ENCODE measurements at places on chromosomes 7 and 10. TPM values are rescaled to one million over a fixed set of nuclear protein-coding genes. Genes with fewer than 3 reads are reported as not detected.

DNA sequence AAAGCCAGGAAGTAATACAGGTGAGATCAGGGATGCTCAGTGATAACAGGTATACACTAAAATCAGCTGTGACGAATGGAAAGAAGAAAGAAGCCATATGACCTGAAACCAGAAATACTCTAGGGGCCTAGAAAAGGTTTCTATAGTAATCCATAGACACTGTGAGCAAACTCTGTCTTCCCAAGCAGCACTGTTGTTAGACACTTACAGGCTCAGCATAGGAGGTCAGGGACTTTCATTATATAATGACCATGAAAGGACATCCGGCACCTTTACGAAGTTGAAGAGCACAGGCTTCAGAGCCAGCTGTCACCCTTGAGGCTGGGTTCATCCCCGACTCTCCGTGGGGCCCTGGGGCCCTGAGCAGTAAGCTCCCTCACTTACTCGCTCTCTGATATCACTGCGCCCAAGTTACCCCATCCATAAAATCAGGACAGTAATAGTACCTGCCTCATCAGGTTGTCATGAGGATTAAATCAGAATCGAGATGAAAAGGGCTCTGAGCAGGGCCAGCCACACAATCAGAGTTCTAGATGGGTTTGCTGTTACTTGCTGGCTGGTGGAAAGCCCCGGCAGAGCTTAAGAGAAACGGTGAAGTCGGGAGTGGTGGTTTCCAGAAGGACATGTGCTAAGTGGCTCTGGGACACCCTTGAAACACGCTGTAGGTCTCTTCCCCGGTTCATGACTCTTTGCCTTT is 79.5 kb downstream of the ITIH5 start:
- no peaks in the 10 kb centered on the region for H3K4me1 ChIP-seq
- no peaks in the 10 kb centered on the region for H3K27me3 ChIP-seq
- DNase-seq: no peak
- no peaks in the 10 kb centered on the region for H3K36me3 ChIP-seq

GRCh38 chr10:123573236-123574108 is 92.7 kb upstream of the GPR26 start:
- H3K27me3 ChIP-seq: no peaks in the 10 kb centered on the region
- no peak overlapping the region for H3K4me3 ChIP-seq
- H3K27ac ChIP-seq: no peak overlapping the region
- no peaks in the 10 kb centered on the region for H3K36me3 ChIP-seq
- no peaks in the 10 kb centered on the region for H3K4me1 ChIP-seq

- no peaks in the 10 kb centered on the region for H3K36me3 ChIP-seq
- H3K27ac ChIP-seq: no peak overlapping the region
Measured at GRCh38 chr10:71161425-71161824, 50.9 kb upstream of the UNC5B start.

DNA sequence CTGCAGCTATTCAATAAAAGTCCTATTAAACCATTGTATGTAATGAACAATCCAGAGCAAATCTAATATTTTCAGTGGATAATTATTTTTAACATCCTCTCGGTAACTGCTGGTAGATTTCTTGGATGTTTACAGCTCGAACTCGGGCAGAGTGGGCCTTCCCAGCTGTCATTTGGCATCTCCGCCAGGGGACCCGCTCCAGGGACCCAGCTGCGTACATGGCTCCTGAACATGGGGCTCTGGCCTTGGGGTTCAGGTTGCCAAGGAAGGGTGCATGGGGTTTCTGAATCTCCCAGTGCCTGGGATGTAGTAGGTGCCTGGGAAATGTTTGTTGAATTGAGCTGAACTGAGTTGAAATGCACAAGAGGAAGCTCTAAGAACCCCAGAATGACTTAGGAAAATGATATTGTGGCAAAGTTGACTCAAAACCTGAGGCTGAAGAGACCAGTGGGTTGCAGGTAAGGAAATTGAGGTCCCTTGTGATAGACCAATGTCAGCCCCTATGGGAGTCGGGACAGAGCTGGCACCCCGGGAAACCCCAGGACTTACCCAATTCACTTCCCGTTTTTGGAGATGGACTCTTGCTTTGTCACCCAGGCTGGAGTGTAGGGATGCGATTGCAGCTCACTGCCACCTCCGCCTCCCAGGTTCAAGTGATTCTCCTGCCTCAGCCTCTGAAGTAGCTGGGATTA is 228.4 kb downstream of the CUX1 start:
- H3K27ac ChIP-seq: no peak overlapping the region
- H3K36me3 ChIP-seq: no peaks in the 10 kb centered on the region
- DNase-seq: no peak
- no peaks in the 10 kb centered on the region for H3K4me1 ChIP-seq
- H3K27me3 ChIP-seq: no peaks in the 10 kb centered on the region

CPN1 gene
- polyA plus RNA-seq: not detected

C10orf67 gene
- polyA plus RNA-seq: 0.50 TPM

ANKRD61 gene
- 4.5 TPM for polyA plus RNA-seq
